Motor neuron (in vitro differentiated cells): ENCODE measurements at places on chromosomes 11 and 22. TPM values are rescaled to one million over a fixed set of nuclear protein-coding genes. Genes with fewer than 3 reads are reported as not detected.
A peak's percentile ranks its signal among the peaks of the same experiment; 100 is the strongest.

DNA sequence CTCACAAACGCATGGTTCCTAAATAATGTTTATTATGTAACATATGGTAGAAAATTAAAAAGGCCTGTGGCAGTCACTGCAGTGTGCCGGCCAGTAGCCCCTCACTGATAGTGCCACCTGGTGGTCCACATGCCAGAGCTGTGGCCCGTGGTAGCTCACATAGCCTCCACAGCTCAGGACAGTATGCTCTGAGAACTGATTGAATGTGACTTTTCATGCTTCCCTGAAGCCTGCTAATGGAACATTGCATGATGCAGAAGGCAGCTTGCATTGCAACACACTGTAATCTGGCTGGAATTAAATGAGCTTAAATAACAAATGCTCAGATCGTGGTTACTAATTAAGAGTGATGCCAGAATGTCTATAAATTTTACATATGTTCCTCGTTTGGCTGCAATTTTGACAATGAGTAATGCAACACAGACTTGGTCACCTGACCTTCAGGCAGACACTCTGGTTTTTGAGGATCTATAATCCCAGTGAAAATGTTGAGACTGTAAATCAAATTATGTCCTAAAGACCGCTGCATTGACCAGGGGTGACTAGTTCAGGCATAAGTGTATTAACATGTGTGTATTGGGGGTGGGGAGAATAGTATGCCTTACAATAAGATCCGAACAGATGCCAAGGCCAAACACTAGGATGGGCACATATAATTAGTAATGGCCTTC, 566.4 kb downstream of the METTL15 start:
- peak; percentile 91 for ATAC-seq

DNA sequence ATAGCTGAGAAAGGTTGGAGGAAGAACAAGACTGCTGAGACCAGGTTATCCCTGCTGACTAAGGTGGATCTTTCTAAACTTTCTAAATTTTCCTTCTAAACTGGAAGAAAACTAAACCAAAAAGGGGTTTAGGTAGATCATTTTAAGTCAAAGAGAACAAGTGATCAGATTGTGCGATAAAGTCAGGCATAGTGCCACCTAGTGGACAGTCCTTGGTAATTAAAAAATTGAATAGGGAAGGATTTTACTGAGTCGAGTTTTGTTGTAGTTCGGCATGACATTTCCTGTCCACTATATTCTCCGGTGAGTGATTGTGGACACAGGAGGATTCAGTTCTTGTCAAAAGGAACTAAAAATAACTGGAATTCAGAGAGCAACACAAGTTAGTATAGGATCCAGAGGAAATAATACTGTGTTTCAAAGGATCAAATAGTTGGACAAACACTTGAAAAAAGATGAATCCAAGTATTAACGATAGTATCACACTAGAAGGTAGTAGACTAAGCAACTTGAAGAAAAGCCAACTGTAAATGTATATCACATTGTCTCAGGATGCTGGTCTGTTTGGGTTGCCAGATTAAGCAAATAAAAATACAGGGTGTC, 1236.4 kb downstream of the FAM181B start:
- ATAC-seq: peak; percentile 39

- peak; percentile 75 for ATAC-seq
Observed at GRCh38 chr11:128453444-128454336, 133.7 kb downstream of the ETS1 start.

DNA sequence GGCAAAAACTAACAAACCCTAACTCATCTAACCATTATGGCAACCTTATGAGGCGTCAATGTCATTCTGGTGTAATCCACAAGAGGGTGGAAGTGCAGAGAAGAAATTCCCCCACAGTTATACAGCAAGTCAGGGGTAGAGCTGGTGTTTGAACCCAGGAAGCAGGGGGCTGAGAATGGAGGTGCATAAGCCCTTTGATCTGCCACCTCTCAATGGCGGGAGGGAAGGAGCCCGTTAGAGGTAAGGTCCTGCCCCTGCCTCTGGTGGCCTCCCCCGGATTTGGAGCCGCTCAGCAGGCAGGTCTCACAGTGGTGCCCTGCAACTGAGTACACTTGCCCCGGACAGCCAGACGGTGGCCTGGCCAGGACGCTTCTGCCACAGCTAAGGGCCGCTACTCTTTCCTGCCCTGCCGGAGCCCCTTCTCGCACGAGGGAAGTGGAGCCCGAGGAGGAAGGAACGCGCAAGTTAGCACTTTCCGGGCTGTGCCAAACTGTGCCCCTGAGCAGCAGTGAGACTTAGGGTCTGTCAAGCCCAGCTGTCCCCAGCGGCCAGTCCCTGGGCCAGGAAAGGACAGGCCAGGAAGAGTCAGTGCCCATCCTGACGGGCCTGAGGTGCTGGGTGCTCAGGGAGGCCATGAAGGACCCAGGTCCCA, 1.1 kb downstream of the FXYD2 start:
- no peak for ATAC-seq

GRCh38 chr22:24183321-24184031, 2.2 kb downstream of the SUSD2 start:
- no peak for ATAC-seq

DNA sequence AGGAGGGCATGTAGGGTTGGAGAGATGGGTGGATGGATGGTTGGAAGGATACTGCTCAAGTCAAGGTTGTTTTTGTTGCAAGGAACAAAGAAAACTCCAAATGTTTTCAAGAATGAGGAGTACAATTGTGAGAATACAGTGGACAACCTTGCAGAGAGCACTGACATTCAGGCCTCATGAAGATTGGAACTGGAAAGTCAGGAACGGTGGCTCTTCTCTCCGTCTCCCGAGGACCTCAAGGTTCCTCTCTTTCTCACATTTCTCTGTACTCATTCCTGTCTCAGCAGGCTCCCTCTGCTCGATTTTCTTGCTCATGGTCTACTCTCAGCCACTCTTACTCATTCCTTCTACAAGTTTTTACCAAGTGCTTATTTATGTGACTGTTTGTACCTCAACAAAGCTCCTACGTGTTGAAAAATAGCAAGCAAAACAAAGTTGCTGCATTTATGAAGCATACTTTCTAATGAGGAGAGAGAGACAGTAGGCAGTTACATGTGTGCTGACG, 97.6 kb downstream of the SWAP70 start:
- no peak for ATAC-seq

- ATAC-seq: no peak
Observed at GRCh38 chr11:131908316-131908715, 537.9 kb downstream of the NTM start.

DNA sequence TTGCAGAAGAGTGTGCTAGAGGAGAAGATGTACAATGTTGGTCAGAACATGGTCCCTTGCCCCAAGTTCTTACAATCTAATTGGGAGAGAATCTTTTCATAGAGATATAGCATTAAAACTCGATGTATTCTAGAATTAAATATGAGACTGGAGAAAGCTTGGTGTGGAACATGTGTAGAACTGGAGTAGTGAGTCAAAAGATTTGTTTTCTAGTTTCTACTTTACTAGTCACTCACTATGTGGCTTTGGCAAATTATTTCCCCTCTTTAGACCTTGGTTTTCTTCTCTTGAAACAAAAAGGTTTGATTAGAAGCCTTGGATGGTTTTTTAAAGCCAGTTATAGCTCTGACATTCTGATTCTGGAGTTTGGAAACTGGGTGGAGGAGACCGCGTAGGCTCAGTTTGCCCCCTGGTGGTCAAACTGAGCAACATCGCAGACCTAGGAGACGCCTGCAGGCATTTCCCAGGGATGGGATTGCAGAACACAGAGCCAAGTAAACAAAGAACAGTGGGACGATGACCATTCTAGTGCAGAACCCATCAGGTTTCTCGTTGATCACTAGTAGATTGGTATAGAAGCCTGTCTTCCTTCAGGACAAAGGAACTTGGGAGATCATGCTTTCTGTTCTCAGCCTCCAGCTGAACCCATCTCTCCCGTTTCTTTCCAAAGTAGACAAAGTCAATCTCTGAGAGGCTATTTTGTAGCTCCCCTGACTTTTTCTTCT, 8.5 kb upstream of the CHRDL2 start:
- ATAC-seq: no peak

DNA sequence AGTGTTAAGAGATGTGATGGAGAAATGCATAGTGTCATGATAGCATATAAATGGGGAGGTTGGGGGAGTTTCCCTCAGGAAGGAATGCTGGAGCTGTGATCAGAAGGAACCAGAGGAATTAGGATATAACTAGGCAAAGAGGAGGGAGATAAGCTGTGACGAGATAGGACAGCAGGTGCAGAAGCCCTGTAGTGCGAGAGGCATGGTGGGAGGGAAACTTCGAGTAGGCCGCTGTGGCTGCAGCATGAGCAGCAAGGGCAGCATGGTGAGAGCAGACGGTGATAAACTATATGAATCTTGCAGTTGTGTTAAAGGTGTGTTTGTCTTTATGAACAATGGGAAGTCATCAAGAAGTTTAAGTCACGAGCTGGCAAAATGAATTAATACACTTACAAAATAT, 109.9 kb downstream of the EMSY start:
- ATAC-seq: no peak

DNA sequence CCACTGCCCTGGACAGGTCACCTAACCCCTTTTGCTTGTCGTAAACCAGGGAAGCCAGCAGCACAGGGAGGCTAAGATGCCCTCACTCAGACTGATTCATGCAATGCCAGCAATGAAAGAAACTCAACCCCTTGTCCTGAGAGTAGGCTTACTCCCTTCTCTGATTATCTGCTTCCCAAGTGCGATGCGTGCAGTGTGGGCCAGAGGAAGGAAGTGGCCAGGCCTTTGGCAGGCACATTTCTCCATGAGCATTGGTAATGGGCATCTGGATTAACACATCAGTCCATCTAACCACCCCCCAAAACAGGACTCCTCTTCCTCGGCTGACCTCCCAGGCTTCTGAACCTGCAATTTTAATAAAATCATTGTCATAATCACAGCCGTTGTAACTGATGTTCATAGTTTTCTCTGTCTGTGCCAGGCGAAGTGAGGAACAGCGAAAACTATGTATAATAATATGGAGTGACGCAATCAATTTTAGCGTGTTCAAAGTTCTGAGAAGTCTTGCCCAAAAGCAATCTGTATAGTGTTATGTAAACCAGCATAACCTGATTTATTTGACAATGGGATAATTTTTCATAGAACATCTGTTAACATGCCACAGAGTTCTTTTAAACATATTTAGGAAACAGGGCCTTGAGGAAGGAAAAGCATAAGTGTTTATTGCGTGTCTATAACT, 33.9 kb downstream of the TST start:
- ATAC-seq: no peak

- no peak for ATAC-seq
Observed at GRCh38 chr22:44304354-44304753, 8.4 kb downstream of the SHISAL1 start.

GRCh38 chr11:133953547-133953946, 3.2 kb downstream of the IGSF9B start:
- ATAC-seq: no peak

DNA sequence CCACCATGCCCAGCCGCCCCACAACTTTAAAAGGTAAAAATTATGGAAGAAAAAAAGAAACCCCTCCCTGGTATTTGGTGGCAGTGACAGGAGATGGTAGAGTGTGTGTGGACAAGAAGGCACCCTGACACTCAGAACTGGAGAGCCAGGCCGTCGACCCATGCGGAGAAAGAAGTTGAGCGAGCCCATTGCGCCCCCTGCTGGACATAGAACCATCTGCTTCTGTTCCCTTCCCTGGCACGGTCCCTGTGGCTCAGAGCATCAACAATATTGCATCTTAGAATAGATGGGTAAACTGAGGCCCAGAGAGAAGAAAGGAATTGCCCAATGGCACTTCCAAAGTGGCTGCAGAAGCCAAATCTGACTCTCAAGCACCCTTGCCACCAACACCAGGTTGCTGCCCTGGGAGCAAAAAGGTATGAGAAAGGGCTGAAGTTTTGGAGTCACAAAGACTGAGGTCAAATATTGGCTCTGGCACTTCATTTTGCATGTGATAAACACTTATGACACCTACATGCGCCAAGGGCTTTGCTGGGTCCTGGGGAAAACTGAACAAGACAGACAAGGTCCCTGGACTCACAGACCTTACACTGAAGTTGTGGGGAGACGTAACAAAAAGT, 8.6 kb downstream of the MRPL11 start:
- peak; percentile 90 for ATAC-seq

- peak; percentile 97 for ATAC-seq
Observed at GRCh38 chr11:79447038-79447786, 6.4 kb upstream of the TENM4 start.

DNA sequence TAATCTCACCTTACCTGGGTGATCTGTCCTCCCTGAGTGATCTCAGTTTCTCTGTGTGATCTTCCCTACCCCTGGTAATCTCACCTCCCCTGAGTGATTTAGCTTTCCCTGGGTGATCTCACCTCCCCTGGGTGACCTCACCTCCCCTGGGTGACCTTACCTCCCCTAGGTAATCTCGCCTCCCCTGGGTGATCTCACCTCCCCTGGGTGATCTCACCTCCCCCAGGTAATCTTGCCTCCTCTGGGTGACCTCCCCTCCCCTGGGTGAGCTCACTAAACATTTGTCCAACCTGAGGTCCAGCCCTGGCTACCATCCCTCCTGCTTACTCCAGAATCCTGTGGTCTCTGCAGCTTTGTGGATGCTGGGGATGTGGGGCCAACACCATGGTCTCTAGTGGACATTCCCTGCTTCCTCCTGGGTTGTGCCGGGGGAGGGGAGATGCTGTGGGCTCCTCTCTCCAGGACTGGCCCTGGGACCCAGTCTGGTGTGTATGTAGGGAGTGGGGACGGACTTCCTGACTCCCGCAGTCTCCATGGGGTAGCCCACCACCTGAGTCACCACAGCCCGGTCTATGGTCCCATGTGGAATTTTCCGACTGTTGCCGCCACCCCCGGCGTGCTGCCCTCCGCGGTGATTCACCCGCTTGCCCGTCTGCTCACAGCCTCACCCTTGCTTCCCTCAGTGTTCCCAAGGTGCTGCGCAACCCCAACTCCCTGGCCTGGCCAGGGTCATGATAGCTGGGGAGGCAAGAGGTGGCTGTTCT, 9.9 kb downstream of the LSP1 start:
- ATAC-seq: peak; percentile 10

- ATAC-seq: no peak
Observed at GRCh38 chr11:117334896-117335295, 7.2 kb downstream of the CEP164 start.

DNA sequence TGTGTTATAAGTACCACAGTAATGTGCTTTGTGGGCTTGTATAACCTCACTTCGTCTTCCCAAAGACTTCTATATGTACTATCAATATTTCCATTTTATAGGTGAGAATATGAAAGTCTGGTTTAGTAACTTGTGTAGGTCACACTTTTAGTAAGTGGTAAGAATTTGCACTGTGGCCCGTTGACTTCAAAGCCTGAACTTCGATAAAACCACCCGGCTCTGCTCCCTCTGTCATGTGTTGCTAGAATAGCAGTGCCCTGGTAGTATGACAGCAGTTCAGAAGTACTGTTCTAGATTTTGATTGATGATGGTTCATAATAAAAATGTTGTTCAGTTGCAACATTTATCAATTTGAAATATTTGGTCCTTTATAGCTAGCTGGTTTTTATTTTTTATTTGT, 110.2 kb upstream of the SORL1-AS1 start:
- ATAC-seq: no peak

The FAM180B gene
- 0.64 and 1.0 TPM in 2 replicates for total RNA-seq

The ISX gene
- 0.39 TPM in 1 of 2 replicates, not detected in the other for total RNA-seq

The CD248 gene
- total RNA-seq: 0.62 and 0.73 TPM in 2 replicates

The CDC42BPG gene
- 0.32 and 0.92 TPM in 2 replicates for total RNA-seq

The PHOX2A gene
- total RNA-seq: 0.16 TPM in 1 of 2 replicates, not detected in the other

The MORC2 gene
- total RNA-seq: 34.4 and 34.8 TPM in 2 replicates

The TPBGL gene
- total RNA-seq: 0.63 and 0.81 TPM in 2 replicates

The ELMOD1 gene
- total RNA-seq: 38.0 and 41.3 TPM in 2 replicates

The SLC22A8 gene
- under 0.01 and 0.69 TPM in 2 replicates for total RNA-seq

The BEST1 gene
- 10.6 and 10.7 TPM in 2 replicates for total RNA-seq
